ENCODE measurements at places on chromosomes 13 and 19.

DNA sequence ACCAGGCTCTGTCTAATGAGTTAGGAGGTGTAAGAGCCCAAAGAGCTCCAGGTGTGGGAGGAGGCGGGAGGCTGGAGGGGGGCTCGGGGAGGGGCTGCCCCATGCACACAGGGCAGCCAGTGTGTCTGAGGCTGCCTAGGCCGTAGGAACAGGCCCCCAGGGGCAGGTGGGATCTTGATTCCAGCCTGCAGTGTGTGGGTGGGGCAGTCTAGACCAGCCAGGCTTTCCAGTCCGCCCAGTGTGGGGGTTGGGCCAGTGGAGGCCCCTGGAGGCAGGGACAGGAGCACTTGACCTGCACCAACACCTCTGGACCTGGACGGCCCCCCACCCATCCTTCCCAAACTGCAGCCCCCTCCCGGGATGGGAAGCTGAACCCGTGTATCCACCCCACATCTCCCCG is 5.4 kb upstream of the CAMSAP3 start:
- no peak for DNase-seq

- DNase-seq, result peak; percentile 11
Observed at GRCh38 chr13:27917121-27917947, 2.5 kb upstream of the PDX1 start.

- DNase-seq, result no peak
Observed at GRCh38 chr13:19604306-19604705, 29.2 kb upstream of the MPHOSPH8 start.

GRCh38 chr13:58865286-58865685 is 1233.7 kb downstream of the PCDH17 start:
- DNase-seq, result no peak

DNA sequence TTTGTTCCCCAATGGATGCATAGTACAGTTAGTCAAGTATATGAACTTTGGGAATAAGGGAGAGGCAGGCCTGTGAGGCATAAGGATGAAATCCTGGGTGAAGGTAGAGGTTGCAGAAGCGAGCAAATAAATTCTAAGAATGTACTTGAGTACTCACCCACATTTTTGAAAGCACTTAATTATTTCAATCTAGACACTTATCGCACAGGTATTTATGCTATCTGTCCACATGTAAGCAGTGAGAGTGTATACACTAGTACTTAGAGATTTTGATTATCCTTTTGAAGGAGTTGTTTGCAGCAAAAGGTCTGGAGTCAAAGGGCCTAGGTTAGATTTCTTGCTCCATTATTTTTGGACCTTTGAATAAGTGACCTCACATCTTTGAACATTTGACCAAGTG is 77.7 kb downstream of the LMO7 start:
- DNase-seq, result no peak

GRCh38 chr13:59447846-59448620 is 715.7 kb downstream of the DIAPH3 start:
- no peak for DNase-seq

DNA sequence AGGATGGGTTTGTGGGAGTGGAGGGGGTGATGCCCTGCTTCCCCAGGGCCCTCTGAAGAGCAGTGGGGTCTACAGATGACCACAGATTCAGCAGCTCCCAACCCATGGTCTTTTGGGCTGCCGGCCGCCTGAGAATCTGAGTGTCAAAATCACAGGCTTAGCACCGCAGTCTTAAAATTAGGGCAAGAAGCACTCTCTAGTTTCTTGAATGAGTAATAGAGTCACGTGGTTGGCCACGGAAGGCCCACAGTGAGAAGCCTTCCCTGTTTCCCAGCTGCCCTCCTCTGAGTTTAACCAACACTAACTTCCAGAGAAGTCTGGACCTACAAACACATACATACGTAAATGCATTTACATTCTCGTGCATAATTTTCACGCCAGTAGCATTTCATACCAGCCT is 5.2 kb downstream of the PRMT1 start:
- no peak for DNase-seq

- no peak for DNase-seq
Observed at GRCh38 chr19:17322854-17323253, 11.8 kb downstream of the ANO8 start.

GRCh38 chr19:13794398-13794756 is 866 bp upstream of the ZSWIM4 start:
- peak; percentile 36 for DNase-seq

DNA sequence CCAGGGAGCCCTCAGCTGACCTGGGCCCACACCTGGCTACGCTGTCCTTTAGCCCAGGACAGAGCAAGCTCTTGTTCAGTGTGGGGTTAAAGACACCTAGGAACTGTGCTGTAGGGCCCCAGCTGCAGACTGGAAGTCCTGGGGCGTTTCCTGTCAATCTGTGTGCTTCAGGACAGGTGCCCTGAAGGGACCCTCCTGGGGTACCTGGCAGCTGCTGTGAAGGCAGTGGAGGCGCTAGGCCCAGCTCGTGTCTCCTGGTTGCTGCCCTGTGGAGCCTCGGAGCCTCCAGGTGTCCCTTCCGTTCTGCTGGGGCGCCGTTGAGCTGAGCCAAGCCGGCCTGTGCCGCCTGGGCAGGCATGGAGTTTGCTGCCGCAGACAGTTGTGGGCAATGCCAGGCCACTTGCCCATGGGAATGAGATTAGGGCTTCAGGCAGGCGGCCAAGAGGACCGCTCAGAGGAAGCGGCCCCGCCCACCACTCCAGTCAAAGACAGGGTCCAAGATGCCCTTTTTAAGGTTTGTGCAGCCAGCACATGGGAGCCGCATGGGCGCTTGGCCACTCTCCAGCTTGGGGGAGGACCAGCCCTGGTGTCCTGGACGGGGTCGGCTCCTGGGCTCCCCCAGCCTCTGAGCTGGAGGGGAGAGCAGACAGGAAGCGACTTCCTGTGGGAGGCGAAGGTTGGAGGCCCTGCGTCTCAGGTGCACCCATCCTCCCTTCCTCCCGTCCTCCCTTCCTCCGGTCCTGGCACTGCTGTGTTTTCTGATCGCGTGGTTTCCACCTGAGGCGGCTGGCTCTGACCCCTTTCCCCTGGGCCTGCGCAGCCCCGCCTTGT is 4.0 kb downstream of the PTBP1 start:
- DNase-seq, result no peak

DNA sequence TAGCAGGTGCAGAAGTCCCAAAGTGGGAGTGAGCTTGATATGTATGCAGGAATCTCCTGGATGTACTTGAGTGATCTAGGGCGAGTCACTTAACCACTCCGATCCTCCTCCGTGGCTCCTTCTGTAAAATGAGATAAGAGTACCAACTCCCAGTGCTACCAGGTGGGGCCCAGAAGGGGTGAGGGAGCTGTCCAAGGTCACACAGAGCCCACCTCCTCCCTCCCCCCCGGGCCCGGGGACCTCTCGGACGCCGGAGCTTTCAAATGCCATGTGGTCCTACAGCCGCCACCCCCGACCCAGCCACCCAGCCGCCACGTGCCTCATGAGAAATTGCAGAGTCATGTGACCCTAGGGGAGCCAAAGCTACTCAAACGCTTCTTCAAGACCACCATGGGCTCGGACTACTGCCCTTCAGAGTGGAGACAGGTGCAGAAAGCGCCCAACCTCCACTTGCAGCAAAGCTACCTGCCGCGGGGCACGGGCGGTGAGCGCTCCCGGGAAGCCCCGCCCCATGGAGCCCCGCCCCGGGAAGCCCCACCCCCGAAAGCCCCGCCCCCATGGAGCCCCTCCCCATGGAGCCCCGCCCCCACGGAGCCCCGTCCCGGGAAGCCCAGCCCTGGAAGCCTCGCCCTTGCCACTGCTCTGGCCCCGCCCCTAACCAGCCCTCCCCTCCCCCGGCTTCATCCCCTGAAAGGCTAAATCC is 10.1 kb upstream of the ZNF358 start:
- peak; percentile 83 for DNase-seq

DNA sequence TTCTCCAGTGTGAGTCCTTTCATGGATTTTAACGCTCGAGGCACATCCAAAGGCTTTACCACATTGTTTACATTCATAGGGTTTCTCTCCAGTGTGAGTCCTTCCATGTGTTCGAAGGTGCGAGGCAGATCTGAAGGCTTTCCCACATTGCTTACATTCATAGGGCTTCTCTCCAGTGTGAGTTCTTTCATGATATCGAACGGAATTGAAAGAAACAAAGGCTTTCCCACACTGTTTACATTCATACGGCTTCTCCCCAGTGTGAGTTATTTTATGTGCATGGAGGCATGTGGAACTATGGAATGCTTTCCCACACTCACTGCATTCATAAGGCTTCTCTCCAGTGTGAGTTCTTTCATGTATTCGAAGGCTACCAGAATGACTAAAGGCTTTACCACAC is 5.2 kb upstream of the ZNF20 start:
- no peak for DNase-seq

- peak; percentile 52 for DNase-seq
Observed at GRCh38 chr13:86383561-86383960, 584.3 kb upstream of the SLITRK6 start.

- no peak for DNase-seq
Observed at GRCh38 chr19:33878910-33879810, 82.5 kb downstream of the KCTD15 start.

DNA sequence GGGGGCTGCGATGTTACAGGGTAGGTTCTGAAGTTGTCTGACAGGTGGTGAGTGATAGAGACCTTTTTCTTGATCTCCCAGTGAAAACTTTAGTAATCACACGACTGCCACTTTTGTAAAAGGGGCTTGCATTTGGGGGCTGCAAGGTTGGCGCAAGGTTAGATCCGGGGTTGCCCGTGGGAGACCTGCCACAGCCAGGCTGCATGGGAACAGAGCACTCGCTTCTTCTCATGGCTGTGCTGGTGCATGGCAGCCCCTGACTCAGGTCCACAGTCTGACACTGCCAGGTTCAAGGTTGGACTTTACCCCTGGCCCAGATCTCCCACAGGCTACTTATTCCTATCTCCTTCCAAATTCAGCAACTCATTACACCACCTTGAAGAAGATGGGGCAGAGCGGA is 1190.4 kb downstream of the UQCRFS1 start:
- DNase-seq, result no peak

DNA sequence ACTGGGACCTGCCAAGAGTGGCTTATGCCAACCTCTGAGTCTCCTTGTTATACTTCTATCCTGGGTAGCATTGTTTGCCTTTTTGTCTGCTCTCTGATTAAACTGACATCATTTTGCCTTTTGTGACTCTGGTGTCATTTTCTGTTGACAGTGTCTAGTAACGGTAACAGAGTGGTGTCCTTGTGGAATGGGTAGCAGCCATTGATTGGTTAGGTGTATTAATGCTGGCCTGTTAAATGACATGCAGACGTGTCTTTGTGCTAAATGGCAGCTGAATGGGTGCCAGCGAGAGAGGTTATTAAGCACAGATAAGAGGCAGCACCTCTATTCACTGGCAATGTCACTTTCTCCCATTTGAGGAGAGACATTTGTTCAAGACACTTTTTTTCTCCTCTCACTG is 1289.4 kb downstream of the PCDH9 start:
- DNase-seq, result peak; percentile 93

DNA sequence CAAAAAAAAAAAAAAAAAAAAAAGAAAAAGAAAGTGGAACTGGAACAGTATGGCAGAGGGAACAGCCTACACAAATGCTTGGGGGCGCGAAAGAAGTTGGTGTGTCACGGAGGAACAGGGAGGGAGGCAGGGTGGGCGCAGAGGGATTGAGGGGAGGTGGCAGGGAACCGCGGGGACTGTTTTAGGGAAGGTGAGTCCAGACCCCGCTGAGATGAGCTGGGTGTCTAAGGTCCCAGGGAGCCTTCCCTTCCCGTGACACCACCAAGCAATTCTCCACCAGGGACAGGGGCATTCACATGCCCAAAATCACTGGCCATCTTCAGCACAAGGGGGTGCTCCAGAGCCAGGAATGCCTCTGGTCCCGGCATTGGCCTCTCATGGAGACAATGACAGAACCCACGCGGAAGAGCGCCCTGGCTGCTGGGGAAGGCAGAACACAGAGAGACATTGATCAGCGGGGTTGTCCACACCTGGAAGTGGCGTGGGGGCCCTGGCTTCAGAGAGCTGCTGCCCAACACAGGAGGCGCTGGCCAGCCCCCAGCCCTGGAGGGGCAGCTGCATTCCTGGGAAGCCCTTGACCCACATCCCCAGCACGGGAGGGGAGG is 6.9 kb downstream of the PEAK3 start:
- DNase-seq, result peak; percentile 72

- DNase-seq, result peak; percentile 63
Observed at GRCh38 chr13:79084802-79085424, 321.1 kb downstream of the RBM26 start.

DNA sequence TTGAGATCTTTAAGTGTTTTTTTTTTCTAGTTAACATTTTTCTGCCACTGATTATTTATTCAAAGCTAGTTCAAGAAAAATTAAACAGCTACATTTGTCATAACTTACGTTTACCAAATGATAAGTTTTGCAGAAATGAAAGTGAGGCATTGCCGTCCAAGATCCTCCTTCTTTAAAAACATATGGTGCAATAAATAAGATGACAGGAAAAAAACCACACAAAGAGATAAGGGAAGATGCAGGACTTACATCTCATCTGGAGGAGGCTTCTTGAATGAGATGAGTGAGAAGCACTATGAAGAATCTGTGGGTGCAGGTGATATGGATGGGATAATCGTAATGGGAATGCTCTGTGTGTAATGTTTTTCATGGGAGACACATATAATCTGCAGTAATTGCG is 12.4 kb downstream of the TNFSF13B start:
- no peak for DNase-seq

DNA sequence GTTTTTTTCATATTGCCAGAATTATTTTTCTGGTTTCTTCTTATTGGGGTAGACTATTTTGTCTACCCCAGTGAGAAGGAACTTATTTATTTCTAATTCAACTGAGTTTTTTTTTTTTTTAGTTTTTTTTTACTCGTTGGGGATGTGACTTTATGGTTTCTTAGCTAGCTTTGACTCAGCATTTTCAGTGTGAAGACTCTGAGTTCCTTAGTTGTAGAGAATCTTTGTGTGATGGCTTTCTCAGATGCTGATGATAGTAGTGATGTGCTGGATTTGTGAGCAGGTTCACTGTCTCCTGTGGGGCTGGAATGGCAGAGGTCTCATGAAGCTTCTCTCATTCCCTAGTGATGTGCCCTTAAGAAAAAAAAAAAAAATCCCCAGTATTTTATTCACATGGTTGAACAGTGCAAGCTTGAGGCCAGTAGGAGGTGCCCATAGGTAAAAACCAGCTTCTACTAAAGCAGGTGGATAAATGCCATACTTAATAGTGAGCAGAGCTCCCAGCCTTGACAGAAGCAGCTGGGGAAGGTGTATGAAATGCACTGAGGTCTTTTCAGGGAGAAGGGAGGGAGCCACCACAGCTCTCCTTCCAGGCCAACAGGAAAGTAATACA is 106.2 kb upstream of the KLF5 start:
- DNase-seq, result peak; percentile 24

- peak; percentile 98 for DNase-seq
Observed at GRCh38 chr19:1082165-1082927, 12.8 kb downstream of the POLR2E start.

DNA sequence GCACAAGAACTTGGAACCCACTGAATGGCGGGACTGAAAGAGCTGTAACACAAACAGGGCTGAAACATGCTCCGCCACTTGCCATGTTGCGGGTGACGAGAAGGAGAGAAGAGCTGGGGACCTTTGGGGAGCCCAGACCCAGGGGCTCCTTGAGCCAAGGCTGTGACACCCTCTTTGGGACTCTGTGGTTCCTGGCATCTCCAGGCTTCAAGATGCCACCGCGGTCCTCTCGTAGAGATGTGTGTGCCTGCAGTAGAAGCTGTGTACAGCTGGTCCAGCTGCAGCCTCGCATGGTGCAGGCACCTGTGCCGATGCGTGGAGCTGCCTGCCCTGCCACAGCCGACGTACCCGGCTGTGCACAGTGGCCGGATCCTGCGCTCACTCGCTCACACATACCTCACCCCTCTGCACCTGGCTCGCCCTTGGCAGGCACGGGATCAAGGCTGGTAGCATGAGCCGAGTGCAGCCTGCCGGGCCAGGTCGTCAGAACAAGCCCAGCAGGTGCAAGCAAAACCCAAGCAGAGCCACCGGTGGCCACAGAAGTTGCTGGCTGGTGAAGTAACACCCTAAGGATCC is 1385.8 kb downstream of the PCDH9 start:
- DNase-seq, result no peak
